Endothelial cell (in vitro differentiated cells): ENCODE measurements at places on chromosomes 13 and 19.

GRCh38 chr13:36862002-36862685, 43.1 kb downstream of the RFXAP start:
- DNase-seq: no peak

GRCh38 chr19:45473367-45473681, 5.5 kb downstream of the FOSB start:
- DNase-seq: no peak

DNA sequence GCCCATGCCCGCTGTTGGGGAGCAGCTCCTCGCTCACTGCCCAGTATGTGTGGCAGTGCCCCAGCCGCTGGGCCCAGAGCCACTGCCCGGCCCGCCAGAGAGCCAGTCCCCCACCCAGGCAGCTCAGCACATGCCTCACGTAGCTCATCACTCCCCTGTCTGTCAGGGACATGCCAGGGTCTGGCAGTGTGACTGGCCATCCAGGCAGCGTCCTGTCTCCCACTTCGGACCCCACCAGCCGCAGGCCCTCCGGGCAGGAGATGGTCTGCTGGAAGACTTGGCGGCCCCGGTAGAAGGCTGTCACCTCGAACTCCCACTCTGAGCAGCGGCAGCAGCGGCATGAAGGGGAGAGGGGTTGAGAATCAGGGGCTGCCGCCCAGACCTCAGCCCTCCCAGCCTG, 3.6 kb downstream of the IRF3 start:
- no peak for DNase-seq

DNA sequence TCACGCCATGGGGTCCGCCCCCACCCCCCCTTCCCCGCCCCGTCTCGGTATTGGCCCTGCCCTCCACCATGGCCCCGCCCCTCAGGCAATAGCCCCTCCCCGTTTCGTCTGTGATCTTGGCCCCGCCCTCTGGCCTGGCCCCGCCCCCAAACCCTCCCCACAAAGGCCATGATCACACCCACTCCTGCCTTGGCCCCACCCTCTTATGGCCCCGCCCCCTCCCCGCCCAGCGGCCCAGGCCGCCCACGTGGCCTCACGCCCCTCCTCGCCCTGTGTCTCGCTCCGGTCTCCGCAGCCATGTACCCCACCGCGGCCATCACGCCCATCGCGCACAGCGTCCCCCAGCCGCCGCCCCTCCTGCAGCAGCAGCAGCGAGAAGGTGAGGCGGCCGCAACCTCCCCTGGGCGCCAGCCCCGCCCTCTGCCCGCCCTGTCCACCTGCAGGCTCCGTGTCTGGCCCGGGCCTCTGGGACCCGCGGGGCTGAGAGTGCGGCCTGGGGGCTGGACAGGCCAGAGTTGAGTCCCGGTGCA, 61.3 kb downstream of the CELF5 start:
- DNase-seq: peak; percentile 64

- no peak for DNase-seq
Measured at GRCh38 chr13:41897126-41897525, 63.8 kb downstream of the VWA8 start.

- peak; percentile 43 for DNase-seq
Measured at GRCh38 chr19:19034204-19034624, 811 bp downstream of the ARMC6 start.

- no peak for DNase-seq
Measured at GRCh38 chr13:28423010-28423409, 71.9 kb downstream of the FLT1 start.

GRCh38 chr19:50710094-50710493, 9.5 kb downstream of the SHANK1 start:
- no peak for DNase-seq
